ENCODE measurements at places on chromosomes 11 and 22.
A peak's percentile ranks its signal among the peaks of the same experiment; 100 is the strongest.

DNA sequence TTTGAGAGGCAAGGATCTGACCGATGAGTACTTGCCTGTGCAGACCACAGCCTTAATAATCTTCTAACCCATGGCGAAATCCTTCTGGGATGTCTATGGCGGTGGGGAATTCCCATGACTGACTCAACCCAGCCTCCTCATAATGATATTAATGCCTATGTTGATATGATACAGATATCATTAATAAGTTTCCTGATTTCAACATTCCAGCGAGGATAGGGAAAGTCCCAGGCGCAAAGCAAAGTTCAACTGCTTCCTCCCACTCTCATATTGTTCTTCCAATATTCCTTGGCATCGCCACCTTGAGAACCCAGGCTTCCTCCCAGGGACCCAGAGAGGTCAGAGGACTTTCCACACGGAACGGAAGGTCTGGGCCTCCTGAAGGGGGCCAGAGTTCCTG is 110.3 kb upstream of the TMEM45B start:
- no peak for DNase-seq

DNA sequence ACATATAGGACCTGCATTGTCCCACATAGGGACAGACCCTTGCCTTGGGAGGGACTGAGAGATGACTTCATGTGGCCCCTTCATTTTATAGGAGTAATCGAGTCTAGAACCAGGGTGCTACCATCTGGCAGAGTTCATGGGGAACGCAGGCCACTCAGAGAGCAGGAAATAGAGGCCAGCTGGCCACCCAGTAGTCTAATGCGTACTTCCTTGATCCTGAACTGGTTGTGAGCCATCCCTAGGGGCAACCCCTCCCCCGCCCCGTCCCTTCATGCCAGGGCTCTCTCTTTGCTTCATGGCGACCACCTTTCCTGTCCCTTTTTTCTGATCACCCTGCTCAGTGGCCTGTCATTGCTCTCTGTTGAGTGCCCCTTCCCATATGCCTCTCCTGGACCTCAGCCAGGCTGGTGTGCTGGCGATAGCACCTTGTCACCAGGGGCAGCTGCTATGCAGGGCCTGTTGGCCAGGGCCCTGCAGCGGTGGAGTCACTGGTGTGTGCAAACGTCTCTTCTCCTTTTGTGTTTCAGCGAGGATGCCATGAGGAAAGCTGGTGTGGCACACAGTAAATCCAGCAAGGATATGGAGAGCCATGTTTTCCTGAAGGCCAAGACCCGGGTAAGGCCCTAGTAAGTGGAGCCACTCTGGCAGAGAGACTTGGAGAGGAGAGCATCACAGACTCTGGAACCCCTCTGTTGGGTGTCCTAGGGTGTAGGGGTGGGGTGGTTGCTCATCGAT is 29.3 kb downstream of the MED15 start:
- peak; percentile 35 for DNase-seq

DNA sequence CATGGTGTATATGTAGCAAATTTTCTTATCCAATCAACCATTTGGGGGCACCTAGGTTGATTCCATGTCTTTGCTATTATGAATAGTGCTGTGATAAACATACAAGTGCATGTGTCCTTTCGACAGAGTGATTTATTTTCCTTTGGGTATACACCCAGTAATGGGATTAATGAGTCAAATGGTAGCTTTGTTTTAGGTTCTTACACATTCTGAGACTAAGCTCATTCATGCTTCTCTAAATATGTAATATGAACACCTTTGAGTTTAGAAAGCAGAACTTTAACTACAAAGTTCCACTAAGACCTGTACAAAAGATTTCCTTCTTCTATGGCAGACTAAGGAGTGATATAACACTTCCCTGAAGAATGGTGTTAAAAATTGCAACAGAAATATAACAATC is 627.0 kb downstream of the KCNA4 start:
- DNase-seq = no peak

- no peak for DNase-seq
These were observed 1077.3 kb downstream of the OPCML start for GRCh38 chr11:132455044-132455443.

GRCh38 chr11:15589070-15589626 is 474.4 kb downstream of the INSC start:
- peak; percentile 38 for DNase-seq

DNA sequence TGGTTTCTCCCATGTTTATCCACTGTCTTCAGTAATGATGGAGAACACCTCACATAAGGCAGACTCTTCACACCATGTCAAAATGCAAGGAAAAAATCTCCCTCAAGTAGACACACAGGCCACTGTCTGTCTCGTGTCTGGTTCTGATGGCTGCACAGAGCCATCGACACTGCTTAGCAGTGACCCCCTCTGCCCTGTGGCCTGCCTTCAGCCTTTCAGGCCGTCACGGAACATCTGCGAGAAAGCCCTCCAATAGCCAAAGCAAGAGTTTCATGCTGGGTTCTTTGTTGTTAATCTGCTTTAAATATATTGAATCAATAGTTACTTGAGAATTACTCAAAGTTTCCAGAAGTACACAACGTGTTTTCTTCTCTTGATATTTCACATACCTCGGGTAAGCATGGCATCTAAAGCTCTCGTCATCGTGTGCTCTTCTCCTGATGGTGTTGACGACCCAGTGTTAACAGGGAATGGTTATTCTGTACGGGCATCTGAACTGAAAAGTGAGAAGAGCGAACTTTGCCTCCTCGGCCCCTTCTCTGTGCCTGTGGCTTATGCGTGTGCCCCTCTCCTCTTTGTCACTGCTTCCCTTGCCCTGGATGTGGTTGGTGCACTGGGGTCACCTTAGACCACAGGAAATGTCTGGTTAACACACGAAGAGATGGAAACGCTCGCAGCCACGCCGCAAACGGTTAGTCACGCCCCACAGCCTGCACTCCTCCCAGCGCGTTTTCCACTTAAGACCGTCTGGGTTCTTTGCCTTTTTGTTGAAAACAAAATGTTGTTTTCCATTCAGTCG is 33.4 kb upstream of the CTTN start:
- no peak for DNase-seq

GRCh38 chr22:28279888-28280287 is 360.8 kb upstream of the PITPNB start:
- no peak for DNase-seq

DNA sequence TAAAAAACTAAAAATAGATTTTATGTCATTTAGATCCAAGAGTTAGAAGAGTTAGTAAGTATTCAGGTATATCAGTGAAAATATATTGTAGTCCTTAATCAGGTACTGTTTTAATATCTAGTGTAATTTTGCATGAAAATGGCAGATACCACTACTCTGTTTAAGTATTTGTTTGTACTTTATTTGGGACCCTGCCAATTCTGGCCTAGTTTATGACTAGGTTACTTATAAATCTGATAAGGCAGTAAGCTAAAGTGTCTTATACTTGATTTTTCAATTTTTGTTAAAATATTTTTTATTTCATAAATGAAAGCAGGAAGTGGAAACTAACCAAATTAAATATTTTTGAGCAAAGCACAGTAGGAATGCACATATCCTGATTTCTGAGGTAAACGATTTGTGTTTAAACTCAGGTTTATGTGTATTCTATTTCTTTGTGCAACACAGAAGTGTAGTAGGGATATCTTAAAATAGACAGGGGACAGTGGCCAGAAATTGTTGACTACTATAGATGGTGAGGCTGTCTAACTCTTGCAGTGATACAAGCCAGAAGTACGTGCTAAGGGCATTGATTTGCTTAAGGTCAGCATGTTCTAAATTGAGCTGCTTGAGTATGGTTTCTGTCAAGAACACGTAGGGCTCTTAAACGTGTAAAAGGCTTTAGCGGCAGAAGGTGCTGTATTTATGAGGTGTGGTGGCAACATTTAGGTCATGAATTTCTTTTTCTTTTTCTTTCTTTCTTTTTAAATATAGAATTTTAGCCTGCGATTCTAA is 34.0 kb downstream of the HIPK3 start:
- no peak for DNase-seq

- no peak for DNase-seq
These were observed 1.7 kb upstream of the TNNT3 start for GRCh38 chr11:1917523-1918435.

- DNase-seq = no peak
These were observed 78.3 kb downstream of the EMSY start for GRCh38 chr11:76523147-76523546.

Data from DMS 273 treated with DMSO at 0.1 percent for 48 hours (cell line).